ENCODE measurements at places on chromosomes 1 and 21.

DNA sequence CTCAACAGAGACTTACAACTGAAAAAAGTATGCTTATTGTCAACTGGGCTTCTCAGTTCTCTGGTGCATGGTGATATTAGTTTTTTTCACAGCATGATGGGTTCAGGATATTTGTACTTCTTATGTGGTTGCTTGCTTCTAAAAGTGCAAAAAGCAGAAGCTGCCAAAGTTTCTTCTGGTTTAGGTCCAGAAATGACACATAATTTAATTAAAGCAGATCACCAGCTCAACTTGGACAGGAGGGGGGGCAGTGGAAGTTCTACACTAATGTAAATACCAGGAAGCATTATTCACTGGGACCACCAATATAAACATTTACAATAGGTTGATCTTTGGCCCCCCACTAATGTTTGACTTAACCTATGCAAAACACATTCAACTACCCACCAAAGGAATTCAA lies 354.8 kb upstream of the BRINP3 start:
- DNase-seq: no peak

- no peak for DNase-seq
Observed at GRCh38 chr1:8343464-8344001, 25.6 kb downstream of the SLC45A1 start.

DNA sequence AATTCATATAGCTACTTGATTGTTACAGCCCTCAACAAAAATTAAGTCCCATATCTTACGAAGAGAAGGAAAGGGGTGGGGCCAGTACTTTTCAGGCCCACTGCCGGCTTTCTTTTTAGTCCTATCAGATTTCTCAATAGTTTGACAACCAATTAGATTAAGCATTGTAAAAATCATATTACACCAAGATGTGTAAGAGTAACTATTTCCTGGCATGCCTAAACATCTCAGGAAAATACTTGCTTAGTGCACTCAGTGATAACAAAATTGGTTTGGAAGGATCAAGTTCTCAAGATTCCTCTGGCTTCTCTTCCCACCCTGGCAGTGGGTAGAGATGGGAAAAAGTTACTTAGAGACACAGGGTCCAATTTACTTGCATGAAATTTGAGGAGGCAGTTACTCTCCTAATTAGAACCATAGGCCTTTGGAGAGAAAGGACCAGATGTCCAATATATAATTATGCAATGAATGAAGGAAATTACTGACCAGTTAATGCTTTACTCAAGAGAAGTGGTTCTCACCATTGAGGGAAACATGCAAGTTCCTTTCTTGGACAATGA lies 30.1 kb downstream of the STPG1 start:
- DNase-seq: no peak

- DNase-seq: no peak
Observed at GRCh38 chr1:7561331-7561921, 209.7 kb upstream of the VAMP3 start.

DNA sequence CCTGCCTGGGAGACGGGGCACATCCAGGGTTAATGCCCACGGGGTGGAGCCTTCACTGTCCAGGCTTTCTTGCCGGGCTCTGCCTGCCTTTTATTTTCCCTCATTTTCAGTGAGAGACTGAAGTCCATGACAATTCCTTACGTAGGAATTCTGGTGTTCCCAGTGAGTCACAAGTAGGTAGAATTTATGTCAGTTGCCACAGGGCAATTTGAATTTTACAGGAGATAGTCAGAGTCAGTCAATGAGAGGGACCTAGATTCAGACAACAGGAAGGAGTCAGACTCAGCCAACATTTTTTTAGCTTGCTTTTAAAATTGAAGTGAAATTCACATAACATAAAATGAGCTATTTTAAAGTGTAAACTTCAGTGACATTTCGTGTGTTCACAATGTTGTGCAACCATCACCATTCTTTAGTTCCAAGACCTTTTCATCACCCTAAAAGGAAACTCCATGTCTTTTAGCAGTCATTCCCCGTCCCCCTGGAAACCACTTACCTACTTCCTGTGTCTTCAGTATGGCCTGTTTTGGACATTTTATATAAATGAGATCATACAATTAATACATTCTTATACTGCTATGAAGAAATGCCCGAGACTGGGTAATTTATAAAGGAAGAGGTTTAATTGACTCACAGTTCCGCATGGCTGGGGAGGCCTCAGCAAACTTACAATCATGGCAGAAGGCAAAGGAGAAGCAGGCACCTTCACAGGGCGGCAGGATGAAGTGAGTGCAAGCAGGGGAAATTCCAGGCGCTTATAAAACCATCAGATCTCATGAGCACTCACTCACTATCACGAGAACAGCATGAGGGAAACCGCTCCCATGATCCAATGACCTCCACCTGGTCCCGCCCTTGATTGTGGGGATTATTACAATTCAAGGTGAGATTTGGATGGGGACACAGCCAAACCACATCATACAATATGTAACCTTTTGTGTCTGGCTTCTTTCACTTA lies 14.6 kb downstream of the AJAP1 start:
- DNase-seq: no peak

DNA sequence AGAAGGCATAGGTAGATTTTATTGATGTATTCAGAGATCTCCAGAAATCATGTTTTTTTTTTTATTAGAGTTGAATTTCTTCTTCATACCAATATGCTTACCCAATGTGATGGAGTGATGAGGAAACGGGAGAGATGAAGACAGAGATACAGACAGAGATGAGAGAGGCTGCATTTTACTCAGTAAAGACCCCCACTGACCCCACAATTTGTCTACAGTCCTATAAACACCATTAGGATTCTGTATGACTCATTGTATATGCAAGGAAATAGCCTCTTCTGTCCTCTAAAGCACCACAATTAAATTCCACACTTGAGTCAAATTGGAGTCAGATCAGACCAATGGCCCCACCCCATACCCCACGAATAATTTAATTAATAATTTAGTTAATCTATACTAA lies 44.0 kb downstream of the RUNX1 start:
- no peak for DNase-seq

- DNase-seq: no peak
Observed at GRCh38 chr1:43531906-43532584, 1.4 kb downstream of the PTPRF start.

All from activated CD4-positive, alpha-beta T cell treated with anti-CD3 and anti-CD28 coated beads for 4 hours (primary cell).